ENCODE measurements at places on chromosomes 4 and X.

DNA sequence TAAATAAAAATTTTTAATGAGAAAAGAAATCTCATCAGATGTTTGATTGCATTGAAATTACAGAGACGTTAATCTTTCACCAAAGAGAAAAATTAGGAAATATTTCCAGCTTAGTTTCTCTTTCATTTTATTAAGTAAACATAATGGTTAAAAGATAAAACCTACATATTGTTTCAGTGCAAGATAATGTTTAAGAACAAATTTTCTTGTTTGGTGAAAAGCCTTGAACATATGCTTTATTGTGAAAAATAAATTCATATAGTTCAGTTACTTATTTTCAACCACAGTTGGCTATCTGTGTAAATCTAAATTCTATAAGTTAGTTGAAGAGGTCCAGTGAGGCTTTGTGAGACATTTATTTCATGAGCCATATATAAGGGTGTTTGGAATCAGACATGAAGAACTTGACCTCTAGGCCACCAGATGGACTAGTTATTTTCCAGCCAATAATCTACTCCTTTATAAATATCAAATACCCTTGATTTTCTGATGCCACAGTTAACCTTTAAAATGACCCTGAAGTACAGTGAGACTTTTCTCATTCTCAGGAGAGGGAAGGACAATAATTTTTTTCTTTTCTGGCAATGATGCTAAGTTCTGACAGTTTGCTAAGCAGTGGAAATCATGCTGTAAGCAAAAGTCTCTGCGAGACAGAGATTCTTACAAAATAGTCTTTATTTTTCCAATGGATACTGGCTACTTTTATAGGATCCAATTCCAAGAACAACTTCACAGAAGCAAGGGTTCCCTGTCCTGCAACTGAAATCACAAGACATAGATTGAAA lies 2.5 kb downstream of the ARSJ start:
- DNase-seq = no peak

- DNase-seq = peak; percentile 29
Observed at GRCh38 chr4:141275834-141276233, 55.1 kb downstream of the ZNF330 start.

- no peak for DNase-seq
Observed at GRCh38 chr4:23775694-23776093, 114.2 kb downstream of the PPARGC1A start.

DNA sequence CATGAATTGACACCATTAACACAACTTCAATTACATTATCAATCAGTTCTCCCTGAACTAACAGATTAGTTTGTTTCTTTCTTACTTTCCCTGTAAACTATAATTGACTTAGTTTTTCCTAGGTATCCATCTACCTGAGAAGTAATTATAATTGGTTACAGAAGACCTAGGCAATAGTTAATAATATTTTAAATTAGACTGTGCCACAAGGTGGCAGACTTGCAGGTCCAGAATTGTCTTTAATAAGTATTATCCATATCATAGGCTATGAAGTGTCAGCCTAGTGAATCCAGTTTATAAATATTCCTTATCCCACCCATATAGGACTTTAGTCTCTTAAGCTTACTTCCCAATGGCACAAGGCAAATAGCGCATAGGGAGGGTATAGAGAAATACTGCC lies 48.9 kb upstream of the FAM47B start:
- DNase-seq = no peak

DNA sequence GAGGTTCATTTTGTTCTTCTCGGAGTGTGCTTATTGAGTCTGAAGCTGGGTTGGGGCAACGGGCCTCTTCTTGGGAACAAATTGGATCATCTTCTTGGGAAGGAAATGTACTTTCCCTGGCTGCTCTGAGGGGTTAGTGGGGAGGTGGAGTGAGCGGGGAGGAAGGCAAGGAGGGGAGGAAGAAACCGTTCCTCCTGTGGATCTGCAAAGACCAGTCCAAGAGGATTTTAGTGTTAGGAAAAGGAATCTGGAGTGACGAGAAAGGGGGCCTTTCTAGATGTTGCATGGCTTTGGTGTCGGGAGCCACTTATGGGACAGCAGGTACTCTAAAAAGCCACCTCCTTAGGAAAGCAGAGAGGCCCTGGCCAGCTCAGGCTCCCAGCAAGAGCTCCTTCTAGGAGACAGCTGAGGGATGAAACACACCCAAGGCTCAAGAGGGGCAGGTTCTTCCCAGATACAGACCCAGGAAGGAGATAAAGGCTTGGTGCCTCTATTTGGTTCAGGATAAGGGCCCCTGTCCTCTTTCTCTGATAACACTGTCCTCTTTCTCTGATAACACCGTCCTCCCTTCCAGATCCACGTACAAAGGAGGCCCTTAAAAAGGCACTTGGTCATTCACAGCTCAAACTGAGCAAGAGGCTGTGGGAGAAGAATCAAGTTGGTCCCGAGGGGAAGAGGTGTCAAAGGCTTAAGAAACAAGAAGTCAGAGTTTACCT lies 451 bp downstream of the SOD3 start:
- no peak for DNase-seq

GRCh38 chrX:117969328-117969727 lies 147.3 kb downstream of the KLHL13 start:
- DNase-seq = no peak

DNA sequence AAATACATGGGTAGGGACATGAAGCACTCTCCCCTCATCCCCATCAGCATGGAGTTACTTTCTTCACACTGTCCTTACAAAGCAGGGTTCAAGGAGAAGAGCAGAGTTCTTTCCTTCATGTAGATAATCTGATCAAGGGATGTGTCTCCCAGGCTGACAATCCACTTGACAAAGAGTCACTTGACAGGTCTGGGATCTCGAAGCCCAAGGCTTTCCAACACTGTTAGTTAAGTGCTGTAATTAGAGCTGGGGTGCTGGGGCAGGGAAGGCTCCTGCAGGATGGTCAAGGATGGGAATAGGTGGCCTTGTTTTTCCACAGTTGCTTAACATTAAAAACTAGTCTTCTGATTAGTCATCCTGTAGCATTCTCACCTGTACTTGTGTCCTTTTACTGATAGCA lies 38.0 kb downstream of the CCNG2 start:
- no peak for DNase-seq

DNA sequence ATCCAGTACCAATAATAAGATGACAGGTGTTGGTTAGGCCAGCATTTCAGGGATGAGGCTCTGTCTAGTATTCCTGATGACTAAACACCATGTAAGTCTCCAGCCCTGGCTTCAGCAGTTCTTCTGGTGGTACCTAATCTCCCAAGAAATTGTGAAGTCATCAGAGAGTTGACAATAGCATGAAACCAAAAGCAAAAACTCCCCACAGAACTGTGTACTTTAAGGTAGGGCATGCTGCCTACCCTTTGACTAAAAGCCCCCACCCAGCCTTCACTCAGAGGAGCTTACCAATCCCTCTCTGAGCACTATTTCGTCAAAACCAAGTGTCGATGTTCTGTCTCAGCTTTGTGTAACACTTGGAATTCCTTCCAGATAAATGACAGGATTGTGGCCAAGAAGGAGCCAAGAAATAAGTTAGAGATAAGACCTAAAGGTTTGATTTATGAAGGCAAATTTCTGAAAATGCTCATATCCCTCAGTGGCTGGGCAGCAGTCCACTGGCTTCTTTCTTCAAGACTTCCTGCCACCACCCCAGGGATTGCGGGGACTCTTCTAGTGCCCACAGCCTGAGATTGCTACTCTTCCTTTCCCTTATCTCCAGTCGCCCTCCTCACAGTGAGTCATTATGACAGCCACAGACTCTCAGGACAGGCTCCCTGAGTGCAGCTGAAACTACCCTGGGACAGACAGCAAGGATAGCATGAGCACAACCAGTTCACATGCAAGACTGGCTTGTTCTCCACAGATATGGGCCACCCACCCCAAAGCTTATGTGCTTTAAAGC lies 67.3 kb upstream of the LHFPL1 start:
- no peak for DNase-seq

DNA sequence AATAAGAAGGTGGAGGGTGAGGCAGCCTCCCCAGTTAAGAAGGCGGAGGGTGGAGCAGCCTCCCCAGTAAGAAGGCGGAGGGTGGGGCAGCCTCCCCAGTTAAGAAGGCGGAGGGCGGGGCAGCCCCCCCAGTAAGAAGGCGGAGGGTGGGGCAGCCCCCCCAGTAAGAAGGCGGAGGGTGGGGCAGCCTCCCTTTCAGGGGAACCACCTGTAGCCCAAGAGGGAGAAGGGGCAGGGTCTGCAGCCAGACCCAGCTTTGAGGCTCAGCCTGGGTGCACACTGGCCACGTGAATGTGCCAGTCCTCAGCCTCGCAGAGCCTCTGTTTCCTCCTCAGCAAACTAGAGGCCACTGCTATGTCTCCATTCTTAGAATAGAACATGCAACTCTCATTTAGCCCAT lies 52.6 kb downstream of the HMX1 start:
- DNase-seq = no peak

- DNase-seq = no peak
Observed at GRCh38 chrX:131881194-131881593, 141.9 kb upstream of the STK26 start.

DNA sequence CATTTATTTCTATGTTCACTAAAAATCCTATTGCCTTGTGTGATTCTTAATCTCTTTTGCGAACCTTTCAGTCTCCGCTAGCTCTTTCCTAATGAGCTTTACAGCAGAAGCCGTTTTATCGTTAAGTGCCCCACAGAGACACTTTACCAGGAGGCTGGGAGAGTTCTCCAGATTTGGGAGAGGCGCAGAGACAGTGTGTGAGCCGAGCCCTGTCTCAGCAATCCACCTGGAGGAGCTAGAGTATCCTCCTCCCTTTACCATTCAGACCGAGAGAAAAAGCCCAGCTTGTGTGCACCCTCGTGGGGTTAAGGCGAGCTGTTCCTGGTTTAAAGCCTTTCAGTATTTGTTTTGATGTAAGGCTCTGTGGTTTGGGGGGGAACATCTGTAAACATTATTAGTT lies 54.9 kb upstream of the MTM1 start:
- DNase-seq = no peak

All from HFF-Myc (cell line).